ENCODE measurements at places on chromosomes 3 and 15.

DNA sequence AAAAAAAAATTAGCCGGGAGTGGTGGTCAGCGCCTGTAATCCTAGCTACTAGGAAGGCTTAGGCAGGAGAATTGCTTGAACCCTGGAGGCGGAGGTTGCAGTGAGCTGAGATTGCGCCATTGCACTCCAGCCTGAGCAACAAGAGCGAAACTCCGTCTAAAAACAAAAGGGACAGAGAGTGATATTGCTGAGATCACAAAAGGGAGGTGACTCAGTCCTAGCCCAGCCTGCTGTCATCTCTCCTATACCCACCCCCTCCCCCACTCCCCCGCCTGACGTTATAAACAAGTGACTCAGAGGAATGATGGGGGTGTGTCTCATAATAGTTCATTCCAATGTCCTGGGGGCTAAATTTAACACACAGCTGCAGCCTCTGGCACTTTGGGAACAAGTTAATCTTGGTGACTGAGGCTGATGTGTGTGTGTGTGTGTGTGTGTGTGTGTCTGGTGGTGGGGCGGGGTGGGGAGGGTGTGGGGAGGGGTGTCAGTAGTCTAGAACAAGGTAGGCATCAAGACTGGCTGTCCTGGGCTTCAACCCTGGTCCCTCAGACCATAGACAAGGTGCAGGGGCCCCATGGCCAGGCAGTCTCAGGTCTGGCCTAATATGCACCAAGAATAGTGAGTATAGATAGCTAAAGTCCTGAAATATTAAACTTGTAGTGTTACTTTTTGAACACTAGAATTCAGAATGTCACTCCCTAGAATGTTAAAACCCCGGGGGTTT, 1.3 kb upstream of the KLHL40 start:
- no peaks in the 10 kb centered on the region for H3K36me3 ChIP-seq
- no peaks in the 10 kb centered on the region for H3K27me3 ChIP-seq
- DNase-seq: peak; percentile 95
- H3K27ac ChIP-seq: peak overlapping the region; percentile 34

GRCh38 chr15:28922707-28923012, 36.9 kb downstream of the APBA2 start:
- H3K4me3 ChIP-seq: no peak overlapping the region
- no peak overlapping the region for H3K27ac ChIP-seq
- no peaks in the 10 kb centered on the region for H3K36me3 ChIP-seq
- no peaks in the 10 kb centered on the region for H3K4me1 ChIP-seq
- H3K27me3 ChIP-seq: no peaks in the 10 kb centered on the region

GRCh38 chr3:46419816-46420215, 12.8 kb downstream of the CCRL2 start:
- H3K4me3 ChIP-seq: no peak overlapping the region
- DNase-seq: no peak
- no peaks in the 10 kb centered on the region for H3K27me3 ChIP-seq
- no peaks in the 10 kb centered on the region for H3K4me1 ChIP-seq
- H3K27ac ChIP-seq: no peak overlapping the region

DNA sequence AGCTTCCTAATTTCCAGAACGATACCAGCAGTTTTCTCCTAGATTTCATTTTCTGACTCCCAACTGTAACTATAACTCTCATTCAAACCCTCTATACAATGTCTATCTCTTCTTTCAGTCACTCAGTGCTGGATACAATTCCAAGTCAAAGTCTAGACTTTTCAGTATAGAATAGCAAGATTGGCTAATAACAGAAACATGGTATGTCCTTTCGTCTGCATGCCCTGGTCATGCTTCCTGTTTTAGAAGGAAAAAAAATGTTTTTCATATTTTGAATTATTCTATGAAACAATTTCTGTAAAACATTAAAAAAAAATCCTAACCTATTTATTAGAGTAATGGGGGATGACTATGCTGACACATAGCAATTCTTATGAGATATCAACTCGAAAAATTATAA, 180.0 kb downstream of the KCNAB1 start:
- no peaks in the 10 kb centered on the region for H3K36me3 ChIP-seq
- H3K27ac ChIP-seq: no peak overlapping the region
- no peak overlapping the region for H3K4me3 ChIP-seq
- DNase-seq: no peak
- H3K27me3 ChIP-seq: no peaks in the 10 kb centered on the region

- no peak overlapping the region for H3K27ac ChIP-seq
- H3K36me3 ChIP-seq: no peaks in the 10 kb centered on the region
- H3K27me3 ChIP-seq: no peaks in the 10 kb centered on the region
- no peaks in the 10 kb centered on the region for H3K4me1 ChIP-seq
- H3K4me3 ChIP-seq: no peak overlapping the region
Observed at GRCh38 chr3:24067483-24067882, 122.4 kb downstream of the NR1D2 start.

DNA sequence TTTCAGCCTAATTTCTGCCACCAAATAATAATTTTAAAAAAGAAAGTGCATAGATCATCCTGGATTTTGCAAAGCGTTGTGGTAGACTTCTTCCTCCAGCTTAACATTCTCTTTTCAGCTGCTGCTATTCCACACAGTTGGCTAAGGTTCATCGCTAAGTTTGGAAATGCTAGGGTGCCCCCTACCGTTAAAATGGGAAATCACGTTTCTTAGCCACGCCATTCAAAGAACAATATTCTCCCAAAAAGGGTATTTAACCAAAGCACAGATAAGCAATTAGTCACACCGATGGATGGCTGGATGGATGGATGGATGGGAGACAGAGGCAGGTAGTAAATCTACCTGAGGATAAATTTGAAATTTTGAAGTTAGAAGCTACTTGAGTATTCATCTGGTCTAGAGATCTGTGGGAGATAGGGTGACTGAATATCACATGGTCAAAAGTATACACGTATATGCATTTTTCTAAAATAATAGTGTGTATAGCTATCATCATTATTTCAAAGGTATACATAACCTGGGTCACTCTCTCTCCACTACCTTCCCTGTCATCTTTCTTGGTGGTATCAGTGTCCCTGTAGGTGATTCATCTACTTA, 67.2 kb downstream of the EFHB start:
- H3K4me1 ChIP-seq: no peaks in the 10 kb centered on the region
- no peak overlapping the region for H3K4me3 ChIP-seq
- no peak overlapping the region for H3K27ac ChIP-seq
- no peak for DNase-seq

DNA sequence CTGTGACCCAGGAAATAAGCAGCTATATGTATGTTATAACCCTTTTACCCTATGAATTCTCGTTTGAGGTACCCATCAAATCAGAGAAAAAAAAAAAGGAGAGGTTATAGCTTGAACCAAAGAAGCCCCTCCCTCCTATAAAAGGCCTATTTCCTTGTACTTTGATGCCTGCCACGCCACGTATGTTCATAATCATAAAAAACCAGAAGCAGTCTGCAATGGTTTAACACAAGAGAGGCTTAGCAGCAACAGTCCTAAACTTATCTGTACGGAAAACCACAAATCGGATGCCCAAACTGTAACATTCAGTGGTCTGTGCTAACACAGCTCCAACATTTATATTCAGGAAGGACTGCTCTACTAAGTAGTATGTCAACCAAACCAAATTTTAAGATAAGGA, 21.2 kb downstream of the CCR8 start:
- H3K36me3 ChIP-seq: no peaks in the 10 kb centered on the region
- no peak overlapping the region for H3K27ac ChIP-seq
- H3K27me3 ChIP-seq: no peaks in the 10 kb centered on the region
- no peak overlapping the region for H3K4me3 ChIP-seq

- H3K4me1 ChIP-seq: peaks cover 68% of the 10 kb centered on the region
- H3K27me3 ChIP-seq: no peaks in the 10 kb centered on the region
- peak overlapping the region; percentile 70 for H3K4me3 ChIP-seq
- peaks cover 18% of the 10 kb centered on the region for H3K36me3 ChIP-seq
- no peak for DNase-seq
Observed at GRCh38 chr3:49803465-49804140, 542 bp downstream of the INKA1 start.

GRCh38 chr15:65952391-65953053, 83.2 kb downstream of the RAB11A start:
- no peaks in the 10 kb centered on the region for H3K4me1 ChIP-seq
- no peaks in the 10 kb centered on the region for H3K27me3 ChIP-seq
- DNase-seq: no peak
- no peak overlapping the region for H3K27ac ChIP-seq

- H3K4me1 ChIP-seq: peaks cover 6% of the 10 kb centered on the region
- H3K27ac ChIP-seq: no peak overlapping the region
- H3K4me3 ChIP-seq: no peak overlapping the region
- no peak for DNase-seq
- H3K27me3 ChIP-seq: no peaks in the 10 kb centered on the region
Observed at GRCh38 chr15:71379893-71380292, 264.6 kb downstream of the THSD4 start.

DNA sequence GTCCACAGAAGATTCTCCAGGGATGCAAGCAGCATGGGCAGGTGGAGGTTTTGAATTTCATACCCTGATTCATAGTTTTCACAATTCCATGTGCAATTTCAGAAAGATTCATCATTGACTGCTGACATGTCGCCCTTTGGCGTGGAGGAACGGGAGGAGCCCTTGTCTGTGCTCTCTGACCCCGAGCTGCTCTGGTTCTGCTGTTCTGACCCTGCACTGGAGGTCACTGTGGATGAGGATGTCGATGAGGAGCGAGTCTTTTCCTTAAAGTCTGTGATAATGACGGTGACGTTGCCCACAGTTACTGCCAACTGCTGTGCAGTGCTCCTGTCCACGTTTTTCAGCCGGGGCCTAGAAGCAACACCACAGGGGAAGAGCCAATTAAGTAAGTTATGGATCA, 470.0 kb downstream of the SHQ1 start:
- no peaks in the 10 kb centered on the region for H3K27me3 ChIP-seq
- H3K36me3 ChIP-seq: peaks cover 6% of the 10 kb centered on the region
- no peak overlapping the region for H3K27ac ChIP-seq
- DNase-seq: no peak

DNA sequence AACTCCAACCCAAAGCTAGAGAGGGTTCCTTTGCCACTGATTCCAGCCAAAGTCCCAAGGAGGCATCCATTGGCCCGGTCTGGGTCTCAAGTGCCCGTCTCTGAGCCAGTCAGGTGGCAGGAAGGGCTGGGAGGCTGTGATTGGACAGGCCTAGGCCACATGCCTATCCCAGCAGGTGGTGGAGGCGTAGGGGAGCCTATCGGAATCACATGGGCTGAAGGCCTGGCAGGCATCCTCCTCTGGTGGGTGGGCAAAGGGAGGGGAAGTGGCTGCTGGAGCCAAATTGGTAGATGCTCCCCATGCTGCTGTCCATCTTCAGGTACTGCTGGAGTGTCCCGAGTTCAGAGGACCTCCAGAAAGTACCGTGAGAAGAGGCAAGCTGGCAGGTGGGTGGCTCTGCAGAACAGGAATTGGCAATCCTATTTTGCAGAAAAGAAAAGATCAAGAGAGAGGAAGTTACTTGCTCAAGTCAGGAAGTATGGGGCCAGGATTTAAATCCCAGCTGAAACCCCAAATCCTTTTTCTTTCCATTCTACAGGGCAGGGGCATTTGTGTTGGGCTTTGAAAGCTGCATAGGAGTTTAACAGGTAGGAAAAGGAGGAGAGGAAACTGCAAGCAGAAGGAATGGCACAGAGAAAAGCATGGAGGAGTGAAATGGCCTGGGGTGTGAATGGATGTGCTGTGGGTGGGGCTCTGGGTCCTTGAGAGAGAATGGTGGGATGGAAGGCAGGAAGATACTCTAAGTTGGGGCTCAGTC, 3.7 kb downstream of the CHST13 start:
- H3K36me3 ChIP-seq: no peaks in the 10 kb centered on the region
- DNase-seq: no peak
- no peak overlapping the region for H3K4me3 ChIP-seq

DNA sequence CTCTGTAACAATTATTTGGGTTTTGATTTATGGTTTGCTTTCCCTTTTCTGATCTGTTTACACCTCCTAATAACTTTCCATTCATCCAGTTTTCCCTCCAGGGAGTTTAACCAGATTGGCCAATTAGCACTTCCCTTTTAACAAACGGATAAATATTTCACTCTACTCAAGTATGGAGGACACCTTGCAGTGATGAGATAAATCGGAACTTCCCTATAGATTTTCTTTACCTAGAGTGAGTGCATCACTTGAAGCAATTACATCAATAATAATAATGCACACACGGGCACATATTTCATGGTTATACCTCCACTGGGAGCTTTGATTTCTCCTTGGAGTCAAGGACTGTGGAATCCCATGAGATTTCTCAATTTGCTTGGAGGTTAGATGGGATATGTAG, 239.1 kb upstream of the CFAP20DC start:
- H3K36me3 ChIP-seq: no peaks in the 10 kb centered on the region
- H3K4me1 ChIP-seq: no peaks in the 10 kb centered on the region
- no peak overlapping the region for H3K27ac ChIP-seq
- H3K27me3 ChIP-seq: no peaks in the 10 kb centered on the region
- DNase-seq: no peak
